Amniotic epithelial cell (primary cell): ENCODE measurements at places on chromosomes 5 and 9.
A peak's percentile ranks its signal among the peaks of the same experiment; 100 is the strongest.

DNA sequence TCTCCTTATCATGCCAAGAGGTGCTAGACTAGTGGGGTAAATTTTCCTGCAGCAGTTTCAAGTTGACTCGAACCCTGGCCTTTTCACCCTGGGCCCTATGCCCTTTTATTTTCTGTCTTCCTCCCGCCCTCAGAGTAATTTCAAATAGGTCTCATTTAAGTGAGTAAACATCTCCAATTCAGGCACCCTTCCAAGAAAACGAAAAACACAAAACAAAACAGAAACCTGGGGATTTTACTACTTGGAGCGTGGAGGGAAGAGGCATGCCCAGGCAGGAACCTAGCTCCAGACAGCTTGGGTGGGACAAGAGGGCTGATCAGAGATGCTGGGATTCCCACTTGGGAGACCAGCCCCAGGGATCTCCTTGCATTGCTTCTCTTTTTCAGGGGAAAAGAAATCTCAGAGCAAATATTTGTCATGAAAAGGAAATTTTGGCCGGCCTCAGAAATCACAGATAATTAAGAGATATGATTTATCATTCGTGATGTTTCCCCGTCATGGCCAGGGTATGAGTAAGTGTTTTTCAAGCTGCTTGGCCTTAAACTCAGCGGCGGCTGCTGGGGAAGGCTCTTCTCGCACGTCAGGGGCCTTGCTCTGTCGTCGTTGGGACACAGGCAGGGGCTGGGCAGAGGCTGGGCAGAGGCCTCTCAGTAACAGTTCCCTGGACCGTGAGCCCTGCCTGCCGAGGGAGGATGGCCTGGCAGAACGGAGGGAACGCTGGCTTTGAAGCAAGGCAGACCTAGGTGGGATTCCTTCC lies 248.6 kb upstream of the KLF4 start:
- peak; percentile 83 for DNase-seq

DNA sequence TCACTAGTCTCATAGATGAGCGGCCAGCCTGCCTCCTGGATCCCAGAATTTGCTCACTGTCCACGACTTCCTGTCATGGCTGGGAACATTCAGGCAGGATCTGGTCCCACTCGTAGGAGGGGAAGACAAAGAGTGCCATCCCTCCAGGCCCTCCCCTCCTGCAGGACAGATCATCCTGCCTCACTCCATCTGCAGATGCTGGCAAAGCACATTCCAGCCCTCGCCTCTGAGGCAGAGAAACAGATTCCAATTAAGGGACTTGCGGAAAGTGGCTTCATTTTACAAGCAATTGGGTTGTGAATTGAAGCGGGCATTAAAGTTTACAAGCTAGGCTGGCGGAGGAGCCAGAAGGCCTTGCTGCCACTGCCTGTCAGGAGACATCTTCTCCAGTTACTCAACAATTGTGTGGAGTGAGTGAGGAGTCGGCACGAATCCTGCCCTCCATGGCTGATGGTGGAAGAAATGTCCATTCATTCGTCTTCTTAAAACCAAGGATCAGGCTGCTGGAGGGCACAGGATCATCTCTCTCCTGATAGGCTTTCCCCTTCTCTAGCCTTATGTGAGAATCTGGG lies 41.8 kb upstream of the KCNMB1 start:
- no peak for DNase-seq

DNA sequence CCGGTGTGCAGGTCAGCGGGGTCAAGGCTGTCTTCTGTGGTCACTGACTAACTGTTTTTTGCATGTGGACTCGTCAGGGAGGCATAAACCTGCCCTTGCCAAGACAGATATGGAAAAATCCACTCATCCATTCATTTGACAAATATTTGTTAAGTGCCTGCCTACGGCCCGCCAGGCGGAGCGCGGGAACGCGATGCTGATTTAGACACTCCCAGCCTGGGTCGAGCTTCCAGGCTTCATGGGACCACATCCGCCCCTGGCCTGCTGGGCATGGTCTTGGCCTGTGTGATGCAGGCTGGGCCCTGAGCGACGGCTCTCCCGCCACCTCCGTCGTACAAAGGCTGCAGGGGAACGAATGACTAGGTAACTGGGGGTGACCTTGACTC lies 18.1 kb downstream of the MYMK start:
- DNase-seq: peak; percentile 96

- no peak for DNase-seq
These were observed 76.4 kb downstream of the PHAX start for GRCh38 chr5:126677121-126677520.

GRCh38 chr9:108634672-108635462 lies 220.9 kb downstream of the ACTL7B start:
- DNase-seq: no peak

- DNase-seq: no peak
These were observed 19.9 kb downstream of the TLR4 start for GRCh38 chr9:117723986-117724625.

- peak; percentile 95 for DNase-seq
These were observed 43.8 kb downstream of the SLC38A9 start for GRCh38 chr5:55668356-55668755.

DNA sequence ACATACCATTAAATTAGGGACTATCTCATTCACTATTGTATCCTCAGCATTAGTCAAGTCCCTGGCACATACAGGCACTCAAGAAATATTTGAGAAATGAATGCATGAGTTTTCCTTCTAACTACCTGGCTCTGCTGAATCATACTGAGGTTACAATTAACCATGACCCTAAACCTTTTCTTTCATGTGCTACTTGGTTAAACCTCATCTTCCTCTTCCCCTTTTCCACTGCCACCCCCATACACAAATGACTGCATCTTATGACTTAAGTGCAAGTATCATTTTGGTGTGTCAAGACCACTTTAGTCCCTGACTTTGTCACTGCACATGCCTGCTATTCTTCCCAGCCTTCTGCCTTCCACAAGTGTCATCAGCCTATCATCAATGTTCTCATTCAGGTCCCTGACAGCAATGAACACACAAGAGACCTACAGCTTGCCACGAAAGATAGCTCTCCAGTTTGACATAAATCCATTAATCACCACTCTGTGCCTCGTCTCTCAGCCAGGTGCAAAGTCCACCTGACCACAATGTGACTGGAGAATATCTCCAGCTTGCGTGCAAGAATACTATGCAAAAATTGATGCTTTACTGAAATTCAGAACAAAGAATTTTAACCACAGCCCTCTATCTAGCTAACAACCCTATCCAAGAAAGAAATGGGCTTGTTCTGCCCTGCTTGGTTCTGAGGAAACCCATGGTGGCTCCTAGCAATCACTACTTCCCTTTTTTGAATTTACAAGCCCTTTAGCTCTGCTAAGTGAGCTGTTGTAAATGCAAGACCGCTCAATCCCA lies 74.5 kb downstream of the MAPKAP1 start:
- peak; percentile 59 for DNase-seq

DNA sequence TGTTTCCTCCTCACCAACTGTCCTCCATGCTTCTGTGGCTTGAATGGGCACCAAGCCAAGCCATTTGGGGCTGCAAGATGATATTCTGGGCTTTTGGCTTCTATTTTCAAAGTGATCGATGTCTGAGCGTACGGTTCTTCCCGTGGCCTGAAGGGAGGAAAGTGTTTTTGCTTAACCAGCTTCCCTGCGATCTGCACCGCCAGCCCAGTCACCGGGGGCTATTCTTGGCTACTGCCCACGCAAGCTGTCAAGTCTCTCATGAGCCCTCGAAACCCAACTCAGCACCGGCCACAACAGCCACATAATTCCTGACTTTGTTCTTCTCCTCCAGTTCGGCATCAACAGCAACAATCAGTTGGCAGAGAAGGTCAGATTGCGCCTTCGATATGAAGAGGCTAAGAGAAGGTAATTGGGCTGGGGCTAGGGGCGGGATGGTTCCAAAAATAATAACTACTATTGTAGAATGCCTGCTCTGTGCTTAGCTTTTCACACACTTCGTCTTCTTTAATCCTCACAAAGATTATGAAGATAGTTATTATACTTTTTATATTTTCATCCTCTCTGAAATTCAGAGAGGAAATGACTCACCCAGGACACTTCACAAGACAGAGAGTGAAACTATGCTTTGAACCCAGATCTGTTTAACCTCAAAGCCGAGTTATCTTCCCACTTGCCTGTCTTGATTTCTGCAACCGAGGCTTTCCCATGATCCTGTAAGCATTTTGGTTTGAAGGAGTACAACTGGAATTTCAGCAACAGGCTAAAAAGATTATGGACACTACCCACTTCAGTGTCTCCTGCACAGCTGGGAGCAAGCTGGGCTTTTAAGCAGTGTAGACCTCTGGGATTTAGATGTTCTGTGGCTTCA lies 76.4 kb upstream of the RARS1 start:
- peak; percentile 99 for DNase-seq

DNA sequence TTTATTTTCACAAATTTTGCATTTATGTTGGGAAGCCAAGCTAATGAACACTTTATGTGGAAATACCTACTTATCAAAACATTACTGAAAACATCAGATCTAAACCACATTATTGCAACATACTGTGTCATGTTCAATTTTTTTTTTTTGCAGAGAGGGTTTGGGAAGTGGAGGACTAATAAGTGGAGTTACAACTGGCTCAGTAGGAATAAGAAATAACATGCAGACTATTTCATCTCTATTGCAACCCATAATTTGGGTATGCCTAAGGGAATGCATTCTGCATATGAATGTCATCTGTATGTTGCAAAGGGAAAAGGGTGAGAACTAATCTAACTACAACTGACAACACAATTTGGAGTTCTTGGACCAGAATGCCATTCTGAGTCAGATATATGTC lies 41.8 kb downstream of the APC start:
- DNase-seq: peak; percentile 90

GRCh38 chr5:131974956-131975726 lies 29.7 kb upstream of the MEIKIN start:
- DNase-seq: no peak

DNA sequence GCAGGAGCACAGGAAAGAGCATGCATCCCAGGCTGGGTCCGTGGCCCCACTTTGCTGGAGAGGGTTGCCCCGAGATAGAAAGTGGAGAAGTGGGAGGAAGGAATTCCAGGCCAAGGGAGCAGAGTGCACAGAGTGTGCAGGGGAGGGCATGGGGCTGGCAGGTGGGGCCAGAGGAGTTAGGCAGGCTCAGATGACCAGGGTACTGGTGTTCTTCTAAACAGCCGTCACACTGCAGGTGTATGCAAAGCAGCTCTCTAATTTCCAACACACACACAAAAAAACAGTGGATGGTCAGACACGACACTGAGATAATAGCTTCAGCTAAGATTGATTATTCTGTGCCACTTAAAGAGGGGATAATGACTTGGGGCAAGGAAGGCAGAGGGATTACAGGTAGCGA lies 212.2 kb downstream of the MTRR start:
- DNase-seq: no peak

DNA sequence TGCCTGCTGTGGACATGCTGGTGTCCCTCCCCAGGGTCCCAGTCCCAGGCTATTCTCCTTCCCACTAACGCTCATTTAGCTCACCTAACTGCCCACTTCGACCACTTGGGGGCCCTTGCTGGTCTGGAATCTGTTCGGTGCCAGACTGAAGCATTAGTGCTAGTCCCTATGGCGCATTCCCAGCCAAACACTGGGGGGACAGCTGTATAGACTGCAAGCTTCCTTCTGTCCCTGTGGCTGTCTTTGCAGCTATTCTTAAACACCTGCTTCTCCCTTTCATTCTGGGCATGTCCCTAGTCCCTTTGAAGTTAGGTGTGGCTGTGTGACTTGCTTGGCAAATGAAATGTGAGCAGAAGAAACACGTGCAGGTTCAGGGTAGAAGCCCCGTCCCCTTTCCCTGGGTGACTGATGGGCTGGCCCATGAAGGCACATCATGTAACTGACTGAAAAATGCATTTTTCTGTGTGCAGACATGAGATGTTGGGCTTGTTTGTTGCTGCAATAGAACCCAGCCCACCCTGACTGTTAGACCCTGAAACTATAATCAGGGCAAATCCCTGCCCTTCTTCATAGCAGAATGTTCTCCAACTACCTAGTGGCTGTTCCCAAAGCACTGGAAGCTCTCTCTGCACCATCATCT lies 134.4 kb downstream of the BARX1 start:
- DNase-seq: no peak
